Lung (tissue), 17 donors: ENCODE measurements at places on chromosomes 7 and 10. TPM values are rescaled to one million over a fixed set of nuclear protein-coding genes. Genes with fewer than 3 reads are reported as not detected.

Gene ADCYAP1R1
- 1.00 TPM for total RNA-seq

Gene NPFFR1
- total RNA-seq, result 0.12 TPM

Gene SP8
- total RNA-seq, result not detected

Gene AKR1C4
- total RNA-seq, result not detected

DNA sequence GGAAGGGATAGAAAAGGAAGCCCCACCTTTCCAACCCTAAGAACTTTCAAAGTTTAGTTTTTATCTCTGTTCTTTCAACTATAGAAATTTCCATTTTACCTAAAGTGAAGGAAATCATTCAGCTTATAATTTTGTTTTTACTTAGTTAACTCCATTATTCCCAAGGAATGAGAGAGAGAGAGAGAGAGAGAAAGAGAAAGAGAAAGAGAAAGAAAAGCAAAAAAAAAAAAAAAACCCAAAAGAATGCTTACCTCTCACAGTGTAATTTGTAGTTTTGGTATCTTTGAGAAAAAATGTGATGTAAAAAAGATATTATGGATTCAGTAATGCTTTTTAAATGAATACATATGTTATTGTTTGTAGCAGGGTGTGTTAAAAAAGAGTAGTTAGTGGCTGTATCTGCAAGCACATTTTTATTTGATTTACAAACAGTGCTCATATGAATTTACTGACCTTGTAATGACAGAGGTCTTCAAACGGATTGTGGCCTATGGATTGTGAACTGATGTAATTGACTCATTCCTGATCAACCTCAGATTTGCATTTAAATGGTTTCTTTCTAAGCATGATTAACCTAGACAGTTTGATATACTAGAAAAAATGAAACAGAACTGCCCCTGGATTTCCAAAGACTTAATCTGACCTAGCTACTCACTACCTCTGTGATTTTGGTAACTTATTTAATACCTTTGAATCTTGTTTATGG lies 64.9 kb downstream of the LCOR start:
- H3K36me3 ChIP-seq, result peaks cover 12% of the 10 kb centered on the region
- DNase-seq, result no peak
- H3K4me3 ChIP-seq, result no peak overlapping the region
- H3K27me3 ChIP-seq, result no peaks in the 10 kb centered on the region

Gene TMEM60
- 12.2 TPM for total RNA-seq

- DNase-seq, result no peak
- peaks cover 1% of the 10 kb centered on the region for H3K4me1 ChIP-seq
These were observed 150.2 kb upstream of the MEOX2 start for GRCh38 chr7:15836651-15837050.

Gene PSPH
- total RNA-seq, result 16.9 TPM

- no peaks in the 10 kb centered on the region for H3K4me1 ChIP-seq
- H3K27me3 ChIP-seq, result no peaks in the 10 kb centered on the region
- H3K27ac ChIP-seq, result no peak overlapping the region
- DNase-seq, result no peak
- no peak overlapping the region for H3K4me3 ChIP-seq
These were observed 45.5 kb downstream of the GSAP start for GRCh38 chr7:77370606-77371005.

DNA sequence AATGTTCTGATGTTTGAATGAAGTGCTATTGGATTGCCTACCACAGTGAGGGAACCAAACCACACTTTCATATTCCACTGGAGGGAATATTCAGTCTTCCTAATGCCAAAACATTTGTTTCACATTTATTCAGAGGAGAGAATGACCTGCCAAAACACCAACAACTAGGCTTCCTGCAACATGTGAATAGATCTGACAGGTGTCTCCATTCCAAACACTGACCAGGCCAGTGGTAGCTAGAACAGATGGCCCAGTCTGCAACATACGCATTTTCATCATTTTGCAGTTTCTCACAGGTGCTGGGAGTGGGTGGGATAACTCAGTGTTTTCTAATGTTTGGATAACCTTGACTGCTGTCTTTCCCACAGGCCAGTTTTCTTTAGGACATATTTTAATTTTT lies 110.0 kb downstream of the RELN start:
- H3K36me3 ChIP-seq, result no peaks in the 10 kb centered on the region
- no peaks in the 10 kb centered on the region for H3K4me1 ChIP-seq
- H3K4me3 ChIP-seq, result no peak overlapping the region
- no peak for DNase-seq
- no peak overlapping the region for H3K27ac ChIP-seq
- H3K27me3 ChIP-seq, result no peaks in the 10 kb centered on the region

Gene PRKCQ
- 9.1 TPM for total RNA-seq

DNA sequence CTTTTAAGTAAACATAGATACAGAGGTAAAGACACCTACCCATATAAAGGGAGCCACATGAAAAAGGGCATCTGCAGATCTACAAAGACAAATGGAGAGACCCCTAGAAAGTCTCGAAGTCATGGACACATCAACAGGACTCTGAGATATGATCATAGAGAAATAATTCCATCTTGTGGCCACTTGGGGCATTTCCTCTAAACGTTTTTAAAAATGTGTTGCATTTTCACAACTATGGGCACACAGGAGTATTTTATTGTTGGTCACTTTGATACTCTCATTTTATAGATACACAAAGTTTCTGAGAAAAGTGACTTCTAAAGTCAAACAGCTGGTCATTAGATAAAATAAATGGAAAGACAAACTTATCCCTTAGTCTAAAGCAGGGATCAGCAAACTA lies 87.1 kb downstream of the CRTAC1 start:
- no peak overlapping the region for H3K27ac ChIP-seq
- no peak overlapping the region for H3K4me3 ChIP-seq
- H3K4me1 ChIP-seq, result no peaks in the 10 kb centered on the region
- H3K27me3 ChIP-seq, result no peaks in the 10 kb centered on the region
- no peaks in the 10 kb centered on the region for H3K36me3 ChIP-seq
- no peak for DNase-seq

Gene PIK3AP1
- 24.0 TPM for total RNA-seq

Gene TMEM270
- total RNA-seq, result not detected

Gene PCBD1
- 62.5 TPM for total RNA-seq

Gene GOLGA7B
- 0.23 TPM for total RNA-seq

Gene LRRD1
- 0.63 TPM for total RNA-seq

GRCh38 chr7:112266595-112267270 lies 60.2 kb downstream of the ZNF277 start:
- no peaks in the 10 kb centered on the region for H3K36me3 ChIP-seq
- no peak overlapping the region for H3K4me3 ChIP-seq
- no peak for DNase-seq
- H3K4me1 ChIP-seq, result no peaks in the 10 kb centered on the region

Gene SP4
- 16.6 TPM for total RNA-seq

DNA sequence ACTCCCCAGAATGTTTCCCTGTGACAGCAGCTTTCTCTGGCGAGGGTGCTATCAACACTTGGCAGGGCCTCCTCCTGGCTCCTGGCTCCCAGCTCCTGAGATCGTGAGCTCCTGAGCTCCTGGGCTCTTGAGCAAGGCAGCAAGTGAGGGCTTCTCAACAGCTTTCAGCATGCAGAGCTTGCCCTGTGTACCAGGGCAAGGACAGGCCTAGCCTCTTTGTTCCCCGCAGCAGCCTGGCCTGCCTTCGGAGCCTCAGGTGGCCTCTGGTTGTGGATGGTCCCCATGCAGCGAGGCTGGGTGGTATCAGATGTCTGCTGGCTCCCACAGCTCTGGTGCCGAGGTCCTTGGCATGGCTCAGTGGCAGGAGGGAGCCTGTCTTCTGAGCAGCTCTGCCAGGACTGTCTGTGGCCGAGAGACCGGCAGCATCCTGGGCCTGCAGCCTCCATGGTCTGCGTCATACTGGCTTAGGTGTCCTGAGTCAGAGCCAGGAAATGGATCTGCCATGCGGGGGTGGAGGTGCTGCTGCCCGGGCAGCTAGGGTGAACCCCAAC lies 44.2 kb downstream of the ZMIZ1 start:
- H3K27ac ChIP-seq, result peak overlapping the region; percentile 93
- no peaks in the 10 kb centered on the region for H3K36me3 ChIP-seq
- H3K4me3 ChIP-seq, result no peak overlapping the region
- H3K27me3 ChIP-seq, result no peaks in the 10 kb centered on the region

Gene TWNK
- total RNA-seq, result 3.9 TPM
